Forelimb muscle (tissue), 1 donor: ENCODE measurements at places on chromosomes 1 and 21. TPM values are rescaled to one million over a fixed set of nuclear protein-coding genes. Genes with fewer than 3 reads are reported as not detected.

- no peak for DNase-seq
Observed at GRCh38 chr1:119766374-119766794, 2.3 kb downstream of the HMGCS2 start.

- DNase-seq: no peak
Observed at GRCh38 chr1:8194481-8195227, 123.3 kb upstream of the SLC45A1 start.

- DNase-seq: no peak
Observed at GRCh38 chr1:76657623-76658022, 209.7 kb upstream of the ST6GALNAC5 start.

The AK5 gene
- polyA plus RNA-seq: 5.8 TPM
